Cerebellar cortex (tissue), 1 donor: ENCODE measurements at places on chromosomes 7 and 10.
A peak's percentile ranks its signal among the peaks of the same experiment; 100 is the strongest.

DNA sequence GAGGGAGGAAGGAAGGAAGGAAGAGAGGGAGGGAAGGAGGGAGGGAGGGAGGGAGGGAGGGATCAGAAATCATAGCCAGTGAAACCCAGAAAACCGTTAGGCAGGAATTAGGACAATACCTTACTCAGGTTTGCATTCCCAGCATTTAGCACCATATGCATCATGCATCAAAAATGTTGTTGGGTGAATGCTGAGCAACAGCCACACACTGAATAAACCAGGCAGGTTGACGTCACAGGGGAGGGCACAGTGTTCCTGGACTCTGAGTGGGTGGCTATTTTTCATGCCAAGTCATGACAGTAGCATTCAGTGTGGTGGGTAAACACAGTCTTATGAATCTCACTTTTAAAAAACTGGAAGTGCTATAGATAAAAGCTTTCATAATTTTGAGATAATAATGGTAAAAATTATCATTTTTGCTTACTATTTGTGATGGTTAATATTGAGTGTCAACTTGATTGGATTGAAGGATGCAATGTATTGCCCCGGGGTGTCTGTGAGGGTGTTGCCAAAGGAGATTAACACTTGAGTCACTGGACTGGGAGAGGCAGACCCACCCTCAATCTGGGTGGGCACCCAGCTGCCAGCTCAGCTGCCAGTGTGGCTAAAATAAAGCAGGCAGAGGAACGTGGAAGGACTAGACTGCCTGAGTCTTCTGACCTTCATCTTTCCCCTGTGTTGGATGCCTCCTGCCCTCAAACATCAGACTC lies 199.1 kb upstream of the PRKCQ start:
- no peak for DNase-seq

DNA sequence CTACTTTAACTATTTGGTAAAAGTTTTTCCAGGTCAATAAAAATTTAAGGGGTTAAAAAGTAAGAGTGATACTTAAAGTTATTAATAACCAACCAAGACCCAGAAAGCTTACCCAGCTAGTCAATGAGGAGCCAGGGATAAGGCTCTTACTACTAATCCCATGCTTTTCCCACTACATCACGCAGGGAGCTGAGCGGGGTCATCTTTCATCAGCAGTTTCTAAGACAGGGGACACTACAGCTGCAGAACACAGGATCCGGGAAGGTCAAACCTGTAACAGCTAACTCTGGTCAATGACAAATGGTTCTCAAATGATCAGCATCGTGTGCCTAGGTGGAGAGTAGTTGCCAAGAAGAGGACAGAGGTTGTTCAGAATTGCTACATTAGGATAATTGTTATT lies 65.1 kb downstream of the RSU1 start:
- no peak for DNase-seq

- peak; percentile 80 for DNase-seq
Observed at GRCh38 chr7:95871075-95871848, 98.9 kb downstream of the DYNC1I1 start.

GRCh38 chr7:106874076-106874475 lies 9.0 kb downstream of the PIK3CG start:
- DNase-seq = no peak

DNA sequence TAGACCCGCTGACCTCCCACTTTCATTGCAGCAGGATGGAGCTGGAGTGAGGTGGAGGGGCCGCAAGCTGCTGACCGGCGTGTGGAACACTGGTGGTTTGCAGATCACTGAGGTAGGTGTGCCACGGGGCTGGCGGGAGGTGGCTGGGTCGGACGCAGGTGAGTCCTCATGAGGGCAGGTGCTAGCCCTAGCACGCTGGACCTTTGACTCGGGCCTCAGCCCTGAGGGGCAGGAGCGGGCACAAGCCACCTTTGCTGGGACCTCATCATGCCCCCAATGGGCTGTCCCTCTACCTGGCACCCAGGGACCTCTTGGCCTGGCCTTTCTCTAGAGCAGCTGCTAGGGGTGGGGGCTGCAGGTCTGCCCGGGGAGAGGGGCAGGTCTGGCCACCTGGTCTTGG lies 93.3 kb downstream of the ZMIZ1 start:
- no peak for DNase-seq

GRCh38 chr10:15387021-15387420 lies 15.9 kb upstream of the FAM171A1 start:
- peak; percentile 86 for DNase-seq

DNA sequence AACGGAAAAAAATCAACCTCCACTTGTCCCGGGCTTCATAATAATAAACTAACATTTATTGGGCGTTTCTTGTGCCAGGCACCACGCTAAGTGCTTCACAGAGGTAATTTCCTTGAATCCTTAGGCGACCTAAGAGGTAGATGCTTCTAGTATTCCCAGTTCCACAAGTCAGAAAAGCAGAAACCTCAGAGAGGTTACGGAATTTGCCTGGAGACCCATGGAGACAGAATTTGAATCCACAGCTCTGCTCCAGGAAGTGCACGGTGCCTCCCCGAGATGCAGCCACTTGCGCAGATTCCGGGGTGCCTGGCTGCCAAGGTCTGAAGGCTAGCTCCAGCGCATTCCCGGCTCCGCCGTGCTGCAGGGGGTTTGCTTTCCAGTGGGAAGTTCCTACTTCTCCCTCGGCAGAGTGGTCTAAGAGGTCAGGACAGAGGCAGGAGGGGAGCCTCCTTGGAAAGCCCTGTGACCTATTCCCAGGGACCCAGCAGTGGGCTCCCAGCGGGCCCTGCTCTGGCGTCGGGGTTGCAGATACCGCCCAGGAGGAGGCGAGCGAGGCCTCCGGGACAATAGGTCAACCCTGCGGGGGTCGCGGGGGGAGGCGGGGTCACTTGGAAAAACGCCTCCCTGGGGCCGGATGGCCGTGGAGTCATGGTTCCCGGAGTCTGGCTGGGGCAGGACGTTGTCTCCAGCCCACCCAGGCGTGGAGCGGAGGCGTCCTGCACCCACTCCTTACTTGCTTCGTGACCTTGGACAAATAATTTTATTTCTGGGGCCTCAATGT lies 10.1 kb upstream of the NKX2-3 start:
- no peak for DNase-seq

- DNase-seq = no peak
Observed at GRCh38 chr10:35813219-35813618, 171.1 kb upstream of the FZD8 start.

DNA sequence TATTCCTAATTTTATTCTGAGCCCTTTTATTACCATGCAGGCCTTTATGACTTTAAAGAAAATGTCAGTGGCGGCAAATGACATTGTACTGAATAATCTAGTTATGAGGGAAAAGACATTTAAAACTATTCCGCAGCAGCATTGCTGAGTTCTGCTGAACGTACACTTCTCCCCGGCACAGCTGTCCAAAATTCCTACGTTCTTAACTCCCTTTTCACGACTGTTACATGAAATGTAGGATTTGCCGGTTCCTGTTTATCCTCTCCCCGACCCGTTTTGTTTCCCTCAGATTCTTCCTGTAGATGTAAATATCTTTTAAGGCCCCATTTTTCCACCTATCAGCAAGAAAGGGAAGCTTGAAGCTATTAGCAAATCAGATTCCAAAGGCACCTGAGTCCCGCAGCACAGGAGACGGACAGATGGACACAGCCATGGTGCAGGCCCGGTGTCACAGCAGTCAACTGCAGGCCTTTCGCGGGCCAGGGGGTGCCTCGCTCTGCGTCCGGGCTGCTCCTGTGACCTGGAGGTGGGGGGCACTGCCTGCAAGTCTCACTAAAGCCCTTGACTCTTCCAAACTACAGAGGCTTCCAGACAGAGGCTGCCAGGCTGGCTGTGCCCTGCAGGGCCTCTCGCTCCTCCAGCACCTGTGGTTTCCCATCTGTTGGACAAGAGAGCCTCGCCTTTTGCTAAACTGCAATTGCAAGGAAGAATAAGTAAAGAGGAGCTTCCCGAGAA lies 485.0 kb upstream of the MGMT start:
- peak; percentile 57 for DNase-seq

DNA sequence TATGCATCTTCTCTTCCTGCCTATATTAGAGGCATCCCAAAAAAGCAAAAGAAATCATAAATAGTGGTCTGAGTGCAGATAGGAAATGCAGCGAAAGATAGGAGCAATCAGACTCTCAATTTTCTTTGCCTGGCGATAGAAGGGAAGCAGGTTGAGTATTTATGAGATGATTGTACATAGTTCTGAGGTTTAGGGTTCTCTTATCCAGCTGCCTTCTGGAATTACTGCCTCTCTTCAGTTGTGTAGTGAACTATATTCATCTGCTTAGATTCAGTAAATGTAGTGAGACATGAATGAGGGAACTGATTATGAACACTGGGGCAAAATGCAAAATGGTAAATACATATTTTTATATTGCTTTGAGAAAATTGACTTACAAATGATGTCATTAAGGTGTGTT lies 93.0 kb upstream of the CYP26C1 start:
- DNase-seq = no peak

- peak; percentile 8 for DNase-seq
Observed at GRCh38 chr10:53997953-53998352, 803.1 kb downstream of the PCDH15 start.

DNA sequence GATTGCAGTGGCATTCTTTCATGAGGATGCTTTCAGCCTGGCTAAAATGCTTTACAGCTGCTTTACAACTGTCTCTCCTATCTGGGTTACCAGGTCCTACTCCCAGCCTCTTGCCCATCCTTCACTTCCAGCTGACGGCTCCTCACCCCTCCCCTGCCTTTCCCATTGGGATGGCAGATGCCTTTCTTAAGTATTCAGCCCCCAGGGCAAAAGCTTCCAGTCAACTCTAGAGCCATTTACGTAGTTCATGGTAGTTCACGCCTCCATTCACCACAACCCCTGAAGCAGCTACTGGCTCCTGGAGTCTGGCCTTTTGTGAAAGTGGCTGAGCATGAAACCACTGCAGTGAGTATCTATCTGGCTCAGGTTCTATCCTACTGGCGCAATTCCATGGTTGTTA lies 17.2 kb upstream of the BMPER start:
- no peak for DNase-seq

DNA sequence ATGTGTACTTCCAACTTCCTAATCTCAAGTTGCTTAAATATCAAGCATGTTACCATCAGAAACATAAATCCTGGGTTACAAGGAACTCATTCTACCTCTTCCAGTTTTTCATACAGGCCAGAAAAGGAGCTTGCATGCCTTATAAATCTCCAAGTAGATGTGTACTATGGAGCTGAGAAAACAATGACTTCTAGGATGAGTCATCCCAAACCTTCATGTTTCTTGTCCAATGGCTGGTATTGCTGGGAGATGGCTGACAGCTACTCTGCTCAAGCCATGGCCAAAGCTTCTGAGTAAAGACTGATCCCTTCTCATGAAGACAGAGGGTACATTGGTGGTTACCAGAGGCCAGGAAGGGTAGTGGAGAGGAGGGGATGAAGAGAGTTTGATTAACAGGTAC lies 8.6 kb downstream of the RAPGEF5 start:
- DNase-seq = no peak

DNA sequence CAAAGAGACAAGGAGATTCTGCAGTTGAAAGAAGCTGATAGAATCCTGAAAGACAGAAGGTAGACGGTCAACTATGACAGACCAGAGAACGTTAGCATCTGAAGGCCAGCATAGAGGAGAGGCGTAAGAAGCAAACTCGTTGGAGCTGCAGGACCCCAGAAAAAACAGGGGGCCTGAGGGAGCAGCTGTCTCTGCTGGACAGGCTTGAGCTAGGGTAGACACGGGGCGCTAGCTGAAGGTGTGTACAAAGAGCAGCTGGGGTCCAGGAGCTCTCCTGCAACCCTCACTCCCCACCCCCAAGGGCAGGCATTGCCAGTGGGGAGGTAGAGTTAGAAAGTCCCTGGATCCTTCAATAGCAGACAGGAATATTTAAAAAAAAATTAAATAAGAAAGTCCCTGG lies 14.6 kb upstream of the GDI2 start:
- DNase-seq = no peak

GRCh38 chr10:63769367-63769766 lies 248.2 kb downstream of the REEP3 start:
- peak; percentile 38 for DNase-seq

- DNase-seq = no peak
Observed at GRCh38 chr7:22611758-22612079, 111.7 kb upstream of the STEAP1B start.

- DNase-seq = peak; percentile 5
Observed at GRCh38 chr10:36802490-36803153, 322.8 kb upstream of the ANKRD30A start.

DNA sequence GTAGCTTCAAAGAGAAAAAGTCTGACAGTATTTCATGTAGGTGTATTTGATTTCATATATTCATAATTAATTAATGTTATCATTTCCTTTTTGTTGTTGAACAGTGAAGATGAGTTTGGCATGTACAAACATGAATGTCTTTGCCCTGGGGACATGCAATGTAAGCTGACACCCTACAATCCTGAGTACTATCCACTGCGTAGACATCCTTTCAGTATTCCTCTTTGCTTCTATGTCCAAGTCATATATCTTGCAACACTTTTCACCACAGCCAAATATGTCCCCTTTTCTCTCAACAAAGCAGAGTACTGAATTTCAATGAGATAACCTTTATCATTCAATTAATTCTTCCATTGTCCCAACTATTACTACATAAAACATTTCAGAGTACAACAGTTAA lies 93.6 kb downstream of the GPR37 start:
- no peak for DNase-seq

- DNase-seq = no peak
Observed at GRCh38 chr7:124649397-124650014, 116.1 kb downstream of the GPR37 start.

DNA sequence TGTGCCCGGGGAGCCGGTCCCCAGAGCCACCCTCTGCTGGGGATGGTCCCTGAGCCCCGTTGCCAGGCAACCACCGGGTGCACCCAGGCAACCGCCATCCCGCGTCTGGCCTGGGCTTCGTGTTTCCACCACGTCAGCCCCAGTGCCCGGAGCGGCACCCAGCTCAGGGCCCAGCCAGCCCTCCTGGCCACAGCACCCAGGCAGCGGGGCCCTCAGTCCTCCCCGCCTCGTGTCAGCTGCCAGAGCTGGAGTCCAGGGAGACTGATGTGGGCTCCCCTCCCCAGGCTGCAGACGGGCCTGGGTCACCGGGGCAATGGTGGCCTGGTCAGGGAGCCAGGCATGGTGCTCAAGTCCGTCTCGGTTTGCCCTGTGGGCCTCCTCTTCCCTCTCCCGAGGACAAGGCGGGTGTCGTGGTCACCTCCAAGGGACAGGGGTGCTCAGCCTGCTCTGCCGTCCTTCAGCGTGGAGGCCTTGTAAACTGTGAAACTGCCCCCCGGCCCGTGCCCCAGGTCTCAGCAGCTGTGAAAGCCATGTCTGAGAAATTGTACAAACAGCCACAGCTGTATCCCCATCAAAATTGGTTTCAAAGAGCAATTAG lies 72.5 kb downstream of the MICALL2 start:
- DNase-seq = no peak
